ENCODE measurements at places on chromosomes 16 and 17. TPM values are rescaled to one million over a fixed set of nuclear protein-coding genes. Genes with fewer than 3 reads are reported as not detected.

Gene ALDH3A2
- 165 TPM for total RNA-seq

- no peak overlapping the region for H3K27ac ChIP-seq
- no peak for DNase-seq
- H3K36me3 ChIP-seq, result no peaks in the 10 kb centered on the region
- H3K4me1 ChIP-seq, result peaks cover 5% of the 10 kb centered on the region
- no peaks in the 10 kb centered on the region for H3K27me3 ChIP-seq
These were observed 13.4 kb upstream of the SULT1A1 start for GRCh38 chr16:28623172-28623711.

GRCh38 chr16:88939245-88939971, 37.6 kb downstream of the CBFA2T3 start:
- H3K27me3 ChIP-seq, result peaks cover 10% of the 10 kb centered on the region
- peaks cover 12% of the 10 kb centered on the region for H3K4me1 ChIP-seq
- no peak overlapping the region for H3K27ac ChIP-seq
- no peak overlapping the region for H3K4me3 ChIP-seq
- no peaks in the 10 kb centered on the region for H3K36me3 ChIP-seq
- no peak for DNase-seq

DNA sequence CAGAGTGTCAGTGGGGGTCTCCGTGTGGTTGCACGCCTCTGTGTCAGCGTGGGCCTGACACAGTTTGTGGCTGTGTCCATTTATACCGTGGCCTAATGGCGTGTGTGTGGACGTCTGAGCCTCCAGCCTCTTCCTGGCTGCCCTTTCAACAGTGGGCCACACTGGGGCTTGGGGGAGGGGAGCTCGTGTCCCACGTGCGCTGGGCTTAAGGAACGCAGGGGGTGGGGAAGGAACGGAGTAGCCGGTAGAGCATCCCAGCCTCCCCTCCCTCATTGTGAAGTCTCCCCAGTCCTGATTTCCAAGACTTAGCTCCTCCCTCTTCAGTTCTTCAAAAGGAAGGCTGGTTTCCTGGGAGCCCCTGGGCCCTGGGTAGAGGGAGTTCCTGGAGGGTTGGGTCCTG, 9.5 kb upstream of the HES7 start:
- H3K27ac ChIP-seq, result no peak overlapping the region
- H3K36me3 ChIP-seq, result no peaks in the 10 kb centered on the region
- no peaks in the 10 kb centered on the region for H3K27me3 ChIP-seq
- DNase-seq, result no peak
- no peak overlapping the region for H3K4me3 ChIP-seq

DNA sequence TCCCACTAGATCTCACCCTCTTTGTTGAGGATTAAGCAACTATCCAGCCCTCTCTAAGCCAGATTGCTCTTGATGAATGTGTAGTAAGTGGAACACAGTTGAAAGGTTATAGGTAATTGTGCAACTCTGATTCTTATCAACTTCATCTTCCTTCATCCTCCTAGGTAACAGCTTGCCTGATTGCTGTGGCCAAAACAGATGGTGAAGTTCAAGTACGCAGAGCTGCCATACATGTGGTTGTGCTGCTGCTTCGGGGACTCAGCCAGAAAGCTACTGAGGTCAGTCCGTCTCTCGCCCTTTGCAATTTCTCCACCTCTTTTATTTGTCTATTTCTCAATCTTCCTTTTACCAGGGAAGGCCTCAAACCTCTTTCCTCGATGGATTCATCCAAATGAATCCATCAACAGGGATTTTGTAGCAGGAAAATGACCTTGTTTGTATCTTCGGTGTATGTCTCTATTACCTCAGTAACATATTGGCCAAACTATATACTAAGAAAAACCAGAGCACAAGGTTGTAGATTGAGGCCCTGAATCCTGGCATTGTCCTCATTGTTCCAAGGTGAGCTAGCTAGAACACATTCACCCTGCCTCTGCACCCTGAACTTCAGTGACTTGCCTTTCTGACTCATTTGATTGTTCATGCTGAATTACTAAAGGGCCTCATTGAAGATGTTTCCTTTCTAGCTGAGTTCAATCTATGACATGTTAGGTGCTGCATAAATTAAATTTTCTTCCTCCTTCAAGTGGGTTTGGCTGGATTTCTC, 65.1 kb upstream of the HAS3 start:
- H3K27me3 ChIP-seq, result no peaks in the 10 kb centered on the region
- H3K4me1 ChIP-seq, result peaks cover 14% of the 10 kb centered on the region
- peaks cover 1% of the 10 kb centered on the region for H3K36me3 ChIP-seq
- H3K4me3 ChIP-seq, result no peak overlapping the region
- H3K27ac ChIP-seq, result peak overlapping the region; percentile 18
- DNase-seq, result no peak

Gene HOXB7
- total RNA-seq, result 0.08 TPM

DNA sequence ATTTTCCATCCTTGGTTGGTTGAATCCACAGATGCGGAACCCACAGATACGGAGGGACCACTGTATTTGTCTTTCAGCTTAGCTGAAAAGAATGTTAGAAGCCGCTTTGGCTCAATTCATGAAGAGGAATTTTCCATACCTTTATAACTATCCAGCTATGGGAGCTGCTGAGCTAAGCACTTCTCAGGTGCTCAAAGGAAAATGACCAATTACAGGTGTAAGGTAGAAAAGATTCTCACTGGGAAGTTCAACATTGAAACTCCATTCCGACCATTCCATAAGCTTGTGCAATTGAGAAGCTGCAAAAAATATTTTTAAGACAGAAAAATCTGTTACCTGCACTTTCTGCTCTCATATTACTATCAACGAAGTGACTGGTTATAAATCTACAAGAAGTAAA, 2.7 kb downstream of the AHSP start:
- H3K4me1 ChIP-seq, result no peaks in the 10 kb centered on the region
- H3K27ac ChIP-seq, result no peak overlapping the region
- DNase-seq, result no peak
- H3K36me3 ChIP-seq, result no peaks in the 10 kb centered on the region

All from liver (tissue), 10 donors.